ENCODE measurements at places on chromosomes 16 and 17. TPM values are rescaled to one million over a fixed set of nuclear protein-coding genes. Genes with fewer than 3 reads are reported as not detected.

DNA sequence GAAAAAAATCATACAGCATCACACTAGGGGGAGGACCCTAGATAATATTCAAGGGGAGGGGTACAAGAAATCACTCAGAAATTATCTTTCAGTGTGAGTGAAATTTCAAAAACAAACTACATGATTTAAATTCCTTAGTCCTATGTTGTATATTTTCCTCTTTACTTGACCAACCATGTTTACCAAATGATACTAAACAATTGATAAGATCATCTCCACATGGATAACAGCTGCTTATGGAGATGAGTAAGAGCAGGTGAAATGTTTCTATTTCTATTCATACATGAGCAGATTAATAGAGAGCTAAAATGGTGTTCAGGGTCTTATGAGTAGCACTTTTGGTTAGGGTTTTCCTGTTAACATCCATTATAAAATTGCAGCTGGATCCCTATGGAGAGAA, 7.3 kb upstream of the VAT1L start:
- no peak for DNase-seq
- H3K27ac ChIP-seq, result no peak overlapping the region
- H3K36me3 ChIP-seq, result no peaks in the 10 kb centered on the region
- no peaks in the 10 kb centered on the region for H3K4me1 ChIP-seq
- H3K4me3 ChIP-seq, result no peak overlapping the region

GRCh38 chr16:25256695-25257469, 763 bp downstream of the ZKSCAN2 start:
- H3K27me3 ChIP-seq, result no peaks in the 10 kb centered on the region
- H3K4me3 ChIP-seq, result peak overlapping the region; percentile 49
- peaks cover 26% of the 10 kb centered on the region for H3K4me1 ChIP-seq
- peak overlapping the region; percentile 99 for H3K27ac ChIP-seq
- peak; percentile 23 for DNase-seq

The PIMREG gene
- 70.6 TPM for total RNA-seq

DNA sequence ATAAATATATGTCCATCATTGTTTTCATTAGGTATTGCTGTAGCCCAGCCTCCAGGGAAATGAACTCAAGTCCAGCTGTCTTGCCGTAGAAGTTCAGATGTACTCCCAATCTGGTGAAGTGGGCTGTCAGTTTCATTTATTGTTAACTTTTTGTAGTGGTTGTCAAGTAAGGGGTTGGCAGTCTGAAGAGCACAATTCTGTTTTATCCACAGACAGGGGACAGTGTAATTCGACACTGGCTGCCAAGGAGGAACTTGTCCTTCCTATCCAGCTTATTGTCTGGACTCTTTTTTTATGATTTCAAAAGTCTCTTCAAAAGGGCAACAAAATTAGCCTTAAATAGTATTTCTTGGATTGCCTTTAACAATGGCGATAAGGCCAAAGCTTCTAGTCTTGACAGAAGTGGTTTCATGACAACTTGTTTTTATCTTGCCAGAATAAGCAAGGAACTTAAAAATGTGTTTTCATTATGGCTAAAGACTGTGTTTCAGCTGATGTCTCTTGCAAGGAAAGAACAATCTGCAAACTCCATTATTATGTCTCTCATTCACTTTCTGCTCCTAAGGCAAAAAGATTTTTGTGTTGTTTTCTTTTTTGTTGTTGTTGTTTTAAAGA, 73.9 kb upstream of the TANC2 start:
- no peaks in the 10 kb centered on the region for H3K36me3 ChIP-seq
- peaks cover 47% of the 10 kb centered on the region for H3K4me1 ChIP-seq

DNA sequence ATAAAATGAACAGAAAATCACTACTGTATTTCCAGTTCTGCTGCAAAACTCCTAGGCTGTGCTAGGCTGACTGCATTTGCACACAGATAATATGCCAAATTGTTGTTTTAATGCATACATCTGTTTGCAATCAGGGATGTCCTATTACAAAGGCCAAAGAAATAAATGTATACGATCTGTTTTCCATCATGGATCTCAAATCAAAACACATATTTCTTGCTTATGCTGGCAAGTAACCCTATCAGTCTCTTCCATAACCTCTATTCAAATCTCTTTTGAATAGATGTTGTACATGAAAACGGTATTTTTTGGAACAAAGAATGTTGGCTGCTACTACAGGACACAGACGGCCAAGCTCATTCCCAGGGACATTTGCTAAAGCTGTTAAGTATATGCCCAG, 56.6 kb downstream of the DUSP14 start:
- no peaks in the 10 kb centered on the region for H3K27me3 ChIP-seq
- no peak overlapping the region for H3K27ac ChIP-seq
- peaks cover 10% of the 10 kb centered on the region for H3K36me3 ChIP-seq
- no peak for DNase-seq

DNA sequence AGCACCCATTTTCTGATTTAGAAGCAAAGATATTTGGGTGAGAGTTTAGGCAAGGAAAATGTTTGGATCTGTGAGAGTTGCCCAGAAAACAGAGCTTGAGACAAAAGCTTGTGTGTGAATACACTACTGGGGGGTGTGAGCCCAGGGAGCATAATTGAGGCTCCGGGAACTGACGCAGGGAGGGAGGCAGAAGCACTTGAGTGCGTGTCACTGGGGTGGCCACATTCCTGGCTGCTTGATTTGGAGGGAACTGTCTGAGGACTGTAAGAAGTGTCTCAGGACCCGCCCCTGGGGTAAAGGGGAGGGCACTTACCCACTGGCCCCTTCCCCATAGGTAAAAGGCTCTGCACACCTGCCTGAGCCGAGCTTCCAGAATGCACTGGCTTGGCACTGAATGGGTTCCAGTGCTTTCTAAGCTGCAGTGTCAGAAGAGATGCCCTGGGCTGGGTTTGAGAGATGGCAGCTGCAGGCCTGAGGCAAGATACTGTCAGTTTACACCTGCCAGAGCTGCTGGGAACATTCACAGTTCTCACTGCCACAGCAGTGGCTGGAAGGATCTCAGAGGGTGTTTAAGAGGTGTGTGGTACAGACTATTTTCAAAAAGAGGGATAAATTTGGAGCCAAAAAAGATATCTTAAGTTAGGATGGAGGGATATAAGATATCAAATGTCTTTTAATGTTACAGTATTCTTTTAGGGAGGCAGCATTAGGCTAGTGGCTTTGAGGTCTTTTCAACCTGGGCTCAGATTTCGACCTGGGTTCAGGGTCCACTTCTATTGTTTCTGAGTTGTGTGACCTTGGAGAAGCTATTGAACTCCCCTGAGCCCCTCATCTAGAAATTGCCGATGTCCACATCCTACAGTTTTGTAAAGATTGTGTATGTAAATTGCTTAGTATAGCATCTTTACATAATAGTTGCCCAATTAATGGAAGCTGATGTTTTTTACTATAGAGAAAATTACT, 6.9 kb upstream of the TEX2 start:
- H3K27me3 ChIP-seq, result no peaks in the 10 kb centered on the region
- no peak for DNase-seq
- no peaks in the 10 kb centered on the region for H3K4me1 ChIP-seq
- no peaks in the 10 kb centered on the region for H3K36me3 ChIP-seq

The ACSM2A gene
- not detected for total RNA-seq

GRCh38 chr16:78437352-78437968, 338.0 kb downstream of the WWOX start:
- no peaks in the 10 kb centered on the region for H3K4me1 ChIP-seq
- no peaks in the 10 kb centered on the region for H3K36me3 ChIP-seq
- H3K4me3 ChIP-seq, result no peak overlapping the region

DNA sequence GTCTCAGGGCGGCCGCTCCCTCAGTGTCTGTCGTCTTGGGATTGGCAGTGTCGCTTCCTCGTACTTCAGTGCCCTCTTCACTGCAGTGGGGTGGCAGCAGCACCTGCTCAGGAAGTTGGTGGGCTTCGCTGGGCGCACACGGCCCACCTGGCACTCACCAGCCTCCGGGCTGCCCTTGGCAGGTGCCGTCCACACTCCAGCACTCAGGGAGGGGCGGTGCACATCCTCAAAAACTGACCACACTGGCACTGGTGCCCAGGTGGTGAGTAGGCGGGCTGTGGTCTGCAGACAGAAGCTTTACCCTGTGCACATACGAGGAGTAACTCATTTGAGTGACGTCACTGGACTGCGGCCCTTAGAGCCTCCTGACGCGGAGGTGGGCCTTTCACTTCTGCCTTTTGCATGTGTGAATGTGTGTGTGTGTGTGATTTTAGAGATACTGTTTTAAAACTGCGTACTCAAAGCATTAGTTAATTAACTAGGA, 94.6 kb downstream of the BANP start:
- H3K4me1 ChIP-seq, result no peaks in the 10 kb centered on the region
- H3K4me3 ChIP-seq, result no peak overlapping the region
- no peaks in the 10 kb centered on the region for H3K36me3 ChIP-seq
- no peak overlapping the region for H3K27ac ChIP-seq
- DNase-seq, result no peak

- no peak overlapping the region for H3K4me3 ChIP-seq
- peak; percentile 74 for DNase-seq
- H3K27ac ChIP-seq, result peak overlapping the region; percentile 27
- no peaks in the 10 kb centered on the region for H3K36me3 ChIP-seq
These were observed 30.9 kb upstream of the CDC42EP4 start for GRCh38 chr17:73342541-73343167.

Measured in cardiac muscle cell (in vitro differentiated cells and primary cell).